ENCODE measurements at places on chromosomes 7 and 10. TPM values are rescaled to one million over a fixed set of nuclear protein-coding genes. Genes with fewer than 3 reads are reported as not detected.

SLC26A3 gene
- total RNA-seq = not detected

DNA sequence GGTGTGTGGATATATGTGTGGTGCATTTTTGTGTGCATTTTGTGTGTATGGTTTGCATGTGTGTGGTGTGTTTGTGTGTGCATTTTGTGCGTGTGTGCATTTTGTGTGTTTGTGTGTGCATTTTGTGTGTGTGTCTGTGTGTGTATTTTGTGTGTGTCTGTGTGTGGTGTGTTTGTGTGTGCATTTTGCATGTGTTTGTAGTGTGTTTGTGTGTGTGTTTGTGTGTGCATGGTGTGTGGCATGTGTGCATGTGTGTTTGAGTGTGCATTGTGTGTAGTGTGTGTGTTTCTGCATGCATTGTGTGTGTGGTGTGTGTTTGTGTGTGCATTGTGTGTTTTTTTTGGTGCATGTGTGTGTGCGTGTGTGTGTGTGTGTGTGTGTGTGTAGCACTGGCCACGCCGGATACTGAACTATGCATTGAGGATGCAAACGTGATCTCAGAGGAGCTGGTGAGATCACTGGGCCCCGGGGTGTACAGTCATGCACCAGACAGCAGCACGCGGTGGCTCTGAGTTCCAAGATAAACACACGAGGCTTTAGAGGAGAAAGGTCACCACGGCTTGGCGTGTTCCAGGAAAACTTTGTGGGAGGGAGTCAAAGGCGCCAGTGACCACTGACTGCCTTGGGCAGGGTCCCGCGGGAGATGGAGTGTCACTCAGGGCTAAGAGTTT lies 106.6 kb upstream of the SHH start:
- no peak for DNase-seq

DNA sequence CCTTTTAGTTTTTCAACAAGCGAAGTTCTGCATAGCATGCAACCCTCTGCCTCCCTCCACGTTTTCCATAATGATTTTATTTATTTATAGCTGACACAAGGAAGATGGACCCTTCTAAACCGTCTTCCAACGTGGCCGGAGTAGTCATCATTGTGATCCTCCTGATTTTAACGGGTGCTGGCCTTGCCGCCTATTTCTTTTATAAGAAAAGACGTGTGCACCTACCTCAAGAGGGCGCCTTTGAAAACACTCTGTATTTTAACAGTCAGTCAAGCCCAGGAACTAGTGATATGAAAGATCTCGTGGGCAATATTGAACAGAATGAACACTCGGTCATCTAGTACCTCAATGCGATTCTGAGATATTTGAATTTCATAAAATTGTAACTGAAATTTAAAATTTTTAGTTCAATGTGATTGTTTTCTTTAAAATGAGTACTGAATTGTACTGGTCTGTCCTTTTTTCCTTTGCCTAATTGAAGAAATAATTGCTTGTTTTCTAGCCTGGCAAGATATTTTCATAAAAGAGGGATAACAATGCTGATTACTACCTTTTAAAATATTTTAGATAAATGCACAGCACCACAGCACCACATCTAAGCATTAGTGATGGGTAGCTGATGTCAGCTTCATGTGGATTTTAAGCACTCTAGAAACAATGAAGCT lies 41.5 kb upstream of the SLC39A12 start:
- DNase-seq = peak; percentile 26

- no peak for DNase-seq
These were observed 621.4 kb downstream of the POM121L12 start for GRCh38 chr7:53656881-53657280.

- DNase-seq = no peak
These were observed 8.2 kb upstream of the CLDN4 start for GRCh38 chr7:73822319-73823173.

DNA sequence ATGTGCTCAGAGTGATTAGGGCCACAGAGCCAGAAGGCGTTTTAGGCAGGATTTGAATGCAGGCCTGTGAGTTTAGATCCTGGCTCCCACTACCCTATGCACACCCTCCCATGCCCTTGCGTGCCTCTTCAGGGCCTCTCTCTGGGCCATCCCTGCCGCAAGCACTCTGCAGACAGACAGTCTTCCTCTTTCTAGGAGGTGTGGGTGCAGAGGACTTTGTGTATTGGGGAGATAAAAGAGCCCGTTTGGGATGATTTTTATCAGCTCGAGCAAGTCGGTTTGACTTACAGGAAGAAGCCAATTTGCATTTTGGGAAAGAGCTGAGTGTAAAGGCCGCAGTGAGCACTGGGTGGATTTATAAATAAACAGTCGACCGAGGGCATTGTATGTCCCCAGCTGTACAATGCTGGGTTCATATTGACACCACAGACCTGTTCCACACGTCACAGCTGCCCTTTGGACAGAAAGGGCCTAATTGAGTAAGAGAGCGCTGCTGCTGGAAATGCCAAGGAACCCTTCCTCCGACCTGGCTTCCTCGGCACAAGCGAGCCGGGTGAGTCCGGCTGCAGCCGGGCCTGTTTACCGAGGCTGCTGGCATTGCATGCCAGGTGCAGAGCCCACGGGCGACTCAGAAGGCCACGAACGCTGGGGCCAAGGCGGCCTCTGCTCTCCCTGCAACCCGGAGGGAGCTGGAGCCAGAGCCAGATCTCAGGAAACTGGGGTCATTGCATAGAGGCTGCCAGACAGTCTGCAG lies 25.1 kb downstream of the ZMIZ1 start:
- no peak for DNase-seq

- no peak for DNase-seq
These were observed 60.7 kb downstream of the CNTNAP2 start for GRCh38 chr7:146177301-146177700.

DNA sequence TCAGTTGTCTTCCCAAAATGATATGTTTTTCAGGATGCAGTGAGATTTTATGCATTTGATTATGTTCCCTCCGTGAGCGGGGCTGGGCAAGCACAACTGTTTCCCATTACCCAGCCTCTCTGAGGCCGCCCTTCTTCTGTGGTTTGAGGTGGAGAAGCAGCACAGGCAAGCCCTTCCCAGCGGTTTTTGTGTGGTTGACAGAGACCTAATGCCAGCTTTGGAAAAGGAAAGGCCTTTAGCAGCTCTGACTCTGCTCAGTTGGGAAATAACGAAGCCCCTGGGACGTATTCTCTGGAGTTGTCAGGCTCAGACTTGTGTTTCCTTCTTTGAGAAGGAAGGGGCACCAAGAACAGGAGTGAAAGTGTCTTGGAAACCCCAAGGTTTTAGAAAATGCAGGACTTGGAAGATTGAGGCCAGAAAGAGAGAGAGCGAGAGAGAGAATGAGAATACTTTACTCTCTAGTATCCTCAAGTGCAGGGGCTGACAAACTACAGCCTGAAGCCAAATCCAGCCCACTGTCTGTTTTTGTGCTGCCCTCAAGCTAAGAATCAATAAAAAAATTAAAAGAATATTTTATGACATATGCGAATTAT lies 20.6 kb upstream of the PDCD4 start:
- DNase-seq = no peak

PGAM2 gene
- total RNA-seq = 2.4 TPM

- DNase-seq = no peak
These were observed 24.7 kb downstream of the PNLIPRP3 start for GRCh38 chr10:116452338-116452720.
